ENCODE measurements at places on chromosomes 5 and 9. TPM values are rescaled to one million over a fixed set of nuclear protein-coding genes. Genes with fewer than 3 reads are reported as not detected.

DNA sequence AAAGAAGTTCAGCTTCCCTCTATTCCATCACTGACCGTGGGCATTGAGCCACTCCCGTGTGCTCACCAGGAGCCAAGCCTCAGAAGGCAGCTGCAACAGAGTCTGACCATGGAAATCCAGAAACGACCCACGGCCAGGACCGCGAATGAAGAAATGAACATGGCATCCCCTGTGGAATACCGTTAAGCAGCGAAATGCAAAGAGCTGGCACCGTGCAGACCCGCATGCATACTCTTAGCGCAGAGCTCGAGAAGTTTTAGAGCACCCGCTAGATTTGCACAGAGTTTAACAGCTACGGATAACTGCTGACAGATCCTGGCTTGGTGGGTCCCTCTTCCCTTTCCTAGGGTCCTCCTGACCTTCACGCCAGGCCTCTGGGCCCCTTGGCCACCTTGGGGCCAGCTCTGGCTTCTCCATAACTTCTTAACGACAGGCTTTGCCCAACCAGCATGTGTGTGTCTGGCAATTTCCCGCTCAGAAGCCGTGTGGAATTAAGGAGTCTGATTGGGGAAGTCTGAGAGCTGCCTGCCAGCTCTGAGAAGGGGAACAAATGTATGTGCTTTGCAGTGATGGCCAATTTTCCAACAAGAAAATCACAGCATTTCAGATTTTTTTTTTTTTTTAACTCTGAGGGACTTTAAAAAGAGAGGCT lies 75.3 kb upstream of the COL5A1 start:
- DNase-seq, result no peak

- DNase-seq, result peak; percentile 66
Measured at GRCh38 chr5:36602704-36603321, 3.6 kb upstream of the SLC1A3 start.

- DNase-seq, result no peak
Measured at GRCh38 chr5:54860321-54860720, 125.1 kb downstream of the ESM1 start.

DNA sequence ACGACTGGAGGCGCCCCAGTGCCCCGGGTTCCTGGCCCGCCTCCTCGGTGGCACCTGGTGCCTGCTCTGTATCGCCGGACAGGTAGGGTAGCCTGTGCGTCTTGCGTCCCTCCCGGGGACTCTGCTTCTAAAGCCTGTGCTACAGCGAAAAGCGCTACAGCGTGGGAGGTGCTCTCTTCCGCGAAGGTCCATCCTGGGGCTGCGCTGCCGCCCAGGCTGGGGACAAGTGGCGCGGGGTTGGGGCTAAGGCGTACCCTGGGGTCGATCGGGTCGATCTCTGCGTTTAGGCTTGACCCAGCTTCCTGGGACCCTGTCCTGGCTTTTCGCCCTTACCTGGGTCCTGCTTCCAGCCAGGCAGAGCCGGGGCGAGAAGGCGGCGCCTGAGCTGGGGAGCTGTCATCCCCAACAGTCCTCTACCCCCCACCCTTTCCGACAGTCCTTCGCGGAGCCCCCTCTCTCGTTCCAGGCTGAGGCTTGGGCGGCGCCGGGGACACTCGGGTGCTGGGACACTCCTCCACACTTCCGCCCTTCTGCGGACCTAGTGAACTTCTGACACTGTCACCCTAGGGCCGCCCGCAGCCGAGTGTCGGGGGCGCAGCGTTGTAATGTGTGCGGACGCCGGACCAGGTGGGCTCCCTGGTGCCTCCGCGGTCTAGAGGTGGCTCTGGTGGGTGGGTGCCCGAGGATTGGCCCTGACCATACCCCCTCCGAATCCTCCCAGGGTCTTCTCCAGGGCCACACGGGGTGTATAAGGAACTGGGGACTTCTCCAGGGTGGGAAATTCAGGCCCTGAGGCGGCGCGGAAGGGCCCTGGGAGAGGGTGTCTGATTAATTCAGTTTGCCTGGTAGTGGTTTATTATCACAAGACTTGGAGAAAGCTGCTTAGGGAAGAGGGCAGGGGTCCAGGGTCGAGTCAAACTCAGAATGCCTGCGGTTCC lies 328.2 kb downstream of the SH3GL2 start:
- peak; percentile 60 for DNase-seq

DNA sequence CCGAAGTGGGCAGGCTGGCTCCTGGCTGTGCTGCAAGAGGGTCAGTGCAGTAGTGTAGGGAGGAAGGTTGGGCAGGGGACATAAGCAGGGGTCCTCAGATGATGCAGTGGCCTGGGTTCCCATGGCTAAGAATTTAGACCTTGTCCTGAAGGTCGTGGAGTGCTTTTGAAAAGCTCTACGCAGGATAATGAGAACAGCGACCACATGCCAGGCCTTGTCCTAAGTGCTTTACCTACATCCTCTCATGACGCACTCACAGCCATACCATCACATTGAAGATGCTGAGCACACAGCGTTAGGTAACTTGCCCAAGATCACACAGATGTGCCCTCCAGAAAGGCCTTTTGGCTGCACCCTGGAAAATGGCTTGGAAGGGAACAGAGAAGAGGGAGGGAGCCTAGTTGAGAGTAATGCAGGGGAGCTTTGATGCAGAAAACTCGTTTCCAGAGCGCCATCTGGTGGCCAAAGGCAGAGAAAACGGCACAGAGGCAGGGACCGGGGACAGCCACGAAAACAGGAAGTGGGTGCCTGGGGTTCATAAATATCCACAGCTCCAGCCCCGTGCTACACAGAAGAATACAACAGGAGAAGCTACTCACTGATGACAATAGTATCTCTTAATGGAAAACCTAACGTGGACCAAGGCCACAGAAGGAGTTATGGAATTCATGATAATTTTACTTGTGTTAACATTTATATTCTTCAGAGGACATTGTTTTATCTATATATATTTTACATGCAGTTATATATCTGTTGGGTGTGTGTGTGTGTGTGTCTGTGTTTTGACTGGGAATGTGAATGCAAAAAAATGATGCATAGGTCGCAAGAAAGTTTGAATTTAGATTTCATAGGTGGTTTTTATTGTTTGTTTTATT lies 2.7 kb upstream of the PCDH12 start:
- peak; percentile 88 for DNase-seq

DNA sequence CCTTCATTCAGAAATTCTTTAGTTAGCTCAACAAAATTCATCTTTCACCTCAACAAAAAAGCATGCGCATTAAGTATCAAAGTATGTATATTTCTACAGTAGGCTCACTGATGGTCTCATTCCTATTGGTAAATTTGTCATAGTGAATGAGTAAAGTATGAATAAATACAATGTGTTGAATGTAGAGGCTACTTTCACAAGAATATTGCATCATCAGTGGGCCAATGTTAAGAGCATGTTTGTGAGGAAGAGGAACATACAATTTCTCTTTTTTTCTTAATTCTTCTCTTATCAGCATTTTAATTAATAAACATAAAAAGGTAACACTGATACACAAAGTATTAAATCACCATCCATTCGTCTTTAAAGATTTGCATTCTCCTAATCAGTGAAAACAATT lies 505.1 kb downstream of the CETN3 start:
- DNase-seq, result no peak

DNA sequence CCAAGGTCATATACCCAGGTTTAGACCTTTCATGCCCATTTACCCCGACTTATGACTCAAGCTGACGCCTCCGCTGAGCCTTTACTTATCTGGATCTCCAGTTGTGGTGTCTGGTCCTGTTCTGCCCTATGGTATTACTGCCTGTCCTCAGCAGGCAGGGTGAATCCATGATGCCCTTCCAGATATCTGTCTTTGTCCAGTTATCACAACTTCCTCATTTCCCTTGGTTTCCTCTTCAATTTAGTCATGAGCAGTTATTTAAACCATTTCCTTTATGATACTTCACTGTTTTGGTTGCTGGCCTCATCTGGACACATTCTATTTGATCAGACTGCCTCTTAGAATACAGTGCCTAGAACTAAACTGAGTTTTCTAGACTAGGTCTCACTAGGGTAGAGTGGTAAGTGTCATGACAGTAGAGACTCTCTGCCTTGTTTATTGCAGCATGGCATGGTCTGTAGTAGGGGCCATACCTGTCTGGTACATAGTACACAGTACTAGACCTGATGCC lies 93.3 kb downstream of the MELK start:
- DNase-seq, result no peak

DNA sequence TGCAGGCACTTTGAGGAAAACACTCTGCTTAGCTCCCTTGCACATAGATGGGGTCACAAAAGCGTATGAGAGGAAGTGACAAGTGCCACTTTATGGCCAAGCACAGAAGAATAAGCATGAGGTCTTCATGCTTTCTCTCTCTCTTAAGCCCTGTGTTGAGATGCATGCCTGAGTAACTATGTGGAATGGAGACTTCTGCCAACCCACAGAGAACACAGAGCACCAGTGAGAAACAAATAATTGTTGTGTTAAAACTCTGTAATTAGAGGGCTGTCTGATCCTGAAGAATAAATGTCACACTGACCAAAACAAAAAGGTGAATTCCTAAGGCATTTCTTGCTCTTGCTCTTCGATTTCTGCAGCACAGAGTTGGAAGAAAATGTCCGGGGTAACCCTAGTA lies 488.5 kb downstream of the CTNND2 start:
- DNase-seq, result no peak

DNA sequence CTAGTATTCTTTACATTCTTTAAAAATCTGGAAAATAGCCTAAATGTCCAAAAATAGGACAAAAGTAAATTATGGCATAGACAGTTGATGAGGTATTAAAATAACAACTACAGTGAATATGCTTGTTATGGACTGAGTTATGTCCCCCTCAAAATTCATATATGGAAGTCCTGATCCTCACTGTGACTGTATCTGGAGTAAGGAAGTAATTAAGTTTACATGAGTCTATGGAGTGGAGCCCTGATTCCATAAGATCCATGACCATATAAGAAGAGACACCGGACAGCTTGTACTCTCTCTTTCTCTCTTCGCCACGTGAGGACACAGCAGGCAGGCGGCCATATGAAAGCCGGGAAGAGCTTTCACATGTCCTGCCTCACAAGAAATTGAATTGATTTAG lies 28.6 kb upstream of the C5orf58 start:
- DNase-seq, result no peak

- DNase-seq, result no peak
Measured at GRCh38 chr5:97192580-97193354, 9.7 kb upstream of the RIOK2 start.

DNA sequence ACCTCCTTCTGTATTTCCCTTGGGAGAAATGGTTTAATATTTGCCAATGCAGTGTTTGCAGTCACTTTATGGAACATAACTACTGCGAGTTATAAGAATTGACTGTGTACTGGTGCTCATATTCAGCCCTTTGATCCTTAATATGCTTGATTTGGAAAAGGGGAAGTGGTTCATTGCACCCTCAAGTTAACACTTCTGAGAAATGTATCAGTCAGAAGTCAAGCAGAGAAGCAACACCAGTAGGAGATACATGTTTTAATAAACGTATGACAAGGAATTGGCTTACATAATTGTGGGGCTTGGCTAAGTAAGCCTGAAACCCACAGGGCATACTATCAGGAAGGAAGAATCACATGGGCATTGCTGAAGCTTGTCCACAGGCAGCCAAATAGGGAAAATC lies 131.0 kb upstream of the SPRY4 start:
- no peak for DNase-seq

DNA sequence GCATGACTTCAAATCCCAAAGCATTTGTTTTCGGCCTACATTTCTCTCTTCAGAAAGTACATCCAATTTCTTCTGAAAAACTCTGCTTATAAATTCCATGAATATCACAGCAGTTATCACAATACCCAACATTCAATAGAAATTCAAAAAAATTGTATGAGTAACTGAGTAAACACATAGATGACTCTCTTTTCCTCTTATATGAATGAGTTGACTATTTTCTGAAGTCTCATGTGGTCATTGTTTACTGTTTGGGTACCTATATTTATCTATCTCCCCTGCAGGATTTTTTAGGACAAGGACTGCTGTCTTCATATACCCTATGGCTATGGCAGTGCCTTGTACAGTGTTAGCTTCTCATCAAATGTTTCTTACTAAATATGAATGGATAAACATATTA lies 157.1 kb downstream of the HTR1A start:
- DNase-seq, result no peak

DNA sequence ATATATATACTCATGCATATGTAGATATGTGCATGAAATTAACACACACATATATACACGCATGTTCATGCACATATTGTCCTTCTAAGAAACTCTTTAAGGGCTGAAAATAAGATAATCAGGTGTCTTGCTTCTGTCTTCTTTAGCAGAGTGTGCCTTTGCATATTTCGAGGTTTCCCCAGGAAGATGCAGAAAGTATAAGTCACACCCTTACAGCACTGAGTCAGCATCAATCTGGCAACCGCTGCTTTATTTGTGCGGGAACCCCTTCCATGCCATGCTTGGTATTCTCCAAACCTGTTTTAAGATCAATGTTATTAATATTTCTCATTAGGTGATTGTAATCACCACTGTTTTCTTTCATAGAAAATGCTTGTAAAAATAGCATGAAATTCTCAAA lies 557.9 kb downstream of the CAAP1 start:
- no peak for DNase-seq

GRCh38 chr5:94910721-94911120 lies 292.3 kb downstream of the SLF1 start:
- no peak for DNase-seq

- DNase-seq, result no peak
Measured at GRCh38 chr5:66863243-66864170, 267.3 kb downstream of the MAST4 start.

GRCh38 chr5:57221049-57221568 lies 47.2 kb downstream of the GPBP1 start:
- DNase-seq, result no peak

GRCh38 chr9:105026451-105026850 lies 98.5 kb upstream of the ABCA1 start:
- DNase-seq, result no peak

DNA sequence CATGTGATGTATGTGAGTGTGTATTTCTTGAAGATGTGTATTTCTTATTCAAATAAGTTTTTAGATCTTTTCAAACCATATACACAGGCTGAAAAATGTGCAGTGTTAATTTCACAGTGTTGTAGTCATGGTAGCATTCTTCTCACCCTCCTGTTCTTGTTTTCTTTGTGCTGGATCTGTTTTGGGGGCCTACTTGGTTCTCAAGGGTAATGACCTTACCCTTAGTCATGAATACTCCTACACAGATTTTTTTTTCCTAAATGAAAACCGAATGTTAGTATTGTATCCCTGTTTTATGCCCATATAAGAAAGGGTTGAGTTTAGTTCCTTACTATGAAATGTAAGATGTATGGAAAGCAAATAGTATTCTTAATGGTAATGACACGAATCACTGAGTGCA lies 88.0 kb downstream of the SLC44A1 start:
- DNase-seq, result no peak

Gene LCN9
- total RNA-seq, result not detected

Gene TRIM36
- total RNA-seq, result 1.2 TPM

Gene ANKRD34B
- total RNA-seq, result not detected

Gene RUSC2
- 33.7 TPM for total RNA-seq

Gene FRRS1L
- 5.9 TPM for total RNA-seq

Data from right cardiac atrium (tissue), 5 donors.